ENCODE measurements at places on chromosomes 12 and 14. TPM values are rescaled to one million over a fixed set of nuclear protein-coding genes. Genes with fewer than 3 reads are reported as not detected.
A peak's percentile ranks its signal among the peaks of the same experiment; 100 is the strongest.

DNA sequence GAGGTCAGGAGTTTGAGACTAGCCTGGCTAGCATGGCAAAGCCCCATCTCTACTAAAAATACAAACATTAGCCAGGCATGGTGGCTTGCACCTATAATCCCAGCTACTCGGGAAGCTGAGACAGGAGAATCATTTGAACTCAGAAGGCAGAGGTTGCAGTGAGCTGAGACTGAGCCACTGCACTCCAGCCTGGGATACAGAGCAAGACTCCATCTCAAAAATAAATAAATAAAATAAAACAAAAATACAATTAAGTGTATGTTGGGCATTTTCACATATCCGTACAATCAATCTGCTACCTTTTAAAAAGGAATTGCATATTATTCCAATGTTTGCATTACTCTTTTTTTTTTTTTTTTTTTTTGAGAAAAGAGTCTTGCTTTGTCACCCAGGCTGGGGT, 47.7 kb upstream of the HECTD1 start:
- DNase-seq = no peak

GRCh38 chr12:124399622-124400021, 104.7 kb downstream of the RFLNA start:
- peak; percentile 31 for DNase-seq

- no peak for DNase-seq
These were observed 21.8 kb downstream of the VDR start for GRCh38 chr12:47882781-47883546.

DNA sequence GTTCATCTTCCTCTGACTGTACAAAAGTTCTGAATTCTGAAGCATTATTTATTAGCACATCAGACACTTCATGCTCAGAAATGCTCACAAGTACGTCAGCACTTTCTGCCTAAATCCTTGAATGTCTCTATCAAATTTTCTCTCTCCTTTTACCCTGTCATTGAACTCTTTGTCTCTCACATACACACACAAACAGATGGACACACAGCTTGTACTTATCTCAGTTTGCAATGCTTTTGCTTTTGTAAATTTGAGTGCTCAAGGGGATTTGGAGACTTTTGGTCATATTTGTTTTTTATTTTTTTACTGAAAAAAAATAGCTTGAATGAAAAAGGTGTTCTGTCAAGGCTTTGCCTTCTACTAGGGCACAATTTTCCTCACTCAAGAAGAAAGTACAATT, 64.2 kb upstream of the PDZRN4 start:
- DNase-seq = no peak

GRCh38 chr14:91269076-91269991, 24.8 kb upstream of the GPR68 start:
- no peak for DNase-seq

DNA sequence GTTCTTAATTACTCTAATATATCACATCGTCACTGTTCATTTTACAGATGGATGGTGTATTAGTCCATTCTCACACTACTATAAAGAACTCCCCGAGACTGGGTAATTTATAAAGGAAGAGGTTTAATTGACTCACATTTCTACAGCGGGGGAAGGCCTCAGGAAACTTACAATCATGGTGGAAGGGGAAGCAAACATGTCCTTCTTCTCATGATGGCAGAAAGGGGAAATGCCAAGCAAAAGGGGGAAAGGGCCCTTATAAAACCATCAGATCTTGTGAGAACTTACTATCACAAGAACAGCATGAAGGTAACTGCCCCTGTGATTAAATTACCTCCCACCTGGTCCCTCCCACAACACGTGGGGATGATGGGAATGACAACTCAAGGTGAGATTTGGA, 6.5 kb downstream of the TMBIM4 start:
- no peak for DNase-seq

DNA sequence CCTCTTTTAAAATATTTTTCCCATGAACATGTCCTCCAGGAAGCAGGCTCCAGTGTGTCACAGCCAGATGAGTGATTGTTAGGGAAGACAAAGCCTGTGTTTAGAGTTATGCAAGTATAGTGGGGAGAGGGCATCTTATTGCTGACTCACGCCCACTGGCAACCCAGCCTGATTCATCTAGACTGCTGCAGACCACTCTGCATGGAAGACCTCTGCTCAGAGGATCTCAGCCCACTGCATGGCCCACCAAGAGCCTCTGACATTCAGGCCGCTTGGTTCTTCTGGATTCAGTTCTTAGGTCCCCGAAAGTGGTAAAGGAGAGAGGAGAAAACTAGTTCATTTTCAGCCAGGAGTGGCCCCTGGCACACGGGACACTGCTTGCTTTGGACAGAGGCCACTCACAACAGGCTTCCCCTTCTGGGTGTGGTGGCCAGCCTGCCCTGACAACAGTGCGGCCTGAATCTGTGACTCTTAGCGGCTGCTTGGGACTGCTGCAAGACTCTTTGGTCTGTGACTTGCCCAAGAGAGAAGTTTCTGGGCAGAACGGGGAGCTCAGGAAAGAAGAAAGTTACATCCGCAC, 266.3 kb downstream of the ZFP36L1 start:
- DNase-seq = no peak

DNA sequence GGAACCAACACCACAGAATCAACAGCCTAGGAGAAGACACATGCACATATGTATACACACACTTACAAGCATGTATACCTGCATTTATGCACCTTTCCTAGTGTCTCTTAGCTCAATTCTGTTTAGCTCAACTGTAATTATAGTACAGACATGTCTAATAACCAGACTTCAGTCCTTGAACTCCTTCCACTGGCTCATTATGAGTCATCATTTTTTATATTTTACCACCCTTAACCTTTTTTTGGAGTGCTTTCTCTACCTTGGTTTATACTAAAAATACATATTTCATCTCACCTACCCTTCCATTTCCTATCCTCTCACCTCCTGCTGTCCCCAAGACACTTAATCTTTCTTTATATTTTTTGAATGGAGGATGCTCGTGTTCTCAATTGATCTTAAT, 110.4 kb downstream of the ARID2 start:
- DNase-seq = no peak

GRCh38 chr14:101763941-101764709, 2.6 kb downstream of the PPP2R5C start:
- DNase-seq = no peak

GRCh38 chr14:35963209-35963608, 137.1 kb downstream of the BRMS1L start:
- no peak for DNase-seq

DNA sequence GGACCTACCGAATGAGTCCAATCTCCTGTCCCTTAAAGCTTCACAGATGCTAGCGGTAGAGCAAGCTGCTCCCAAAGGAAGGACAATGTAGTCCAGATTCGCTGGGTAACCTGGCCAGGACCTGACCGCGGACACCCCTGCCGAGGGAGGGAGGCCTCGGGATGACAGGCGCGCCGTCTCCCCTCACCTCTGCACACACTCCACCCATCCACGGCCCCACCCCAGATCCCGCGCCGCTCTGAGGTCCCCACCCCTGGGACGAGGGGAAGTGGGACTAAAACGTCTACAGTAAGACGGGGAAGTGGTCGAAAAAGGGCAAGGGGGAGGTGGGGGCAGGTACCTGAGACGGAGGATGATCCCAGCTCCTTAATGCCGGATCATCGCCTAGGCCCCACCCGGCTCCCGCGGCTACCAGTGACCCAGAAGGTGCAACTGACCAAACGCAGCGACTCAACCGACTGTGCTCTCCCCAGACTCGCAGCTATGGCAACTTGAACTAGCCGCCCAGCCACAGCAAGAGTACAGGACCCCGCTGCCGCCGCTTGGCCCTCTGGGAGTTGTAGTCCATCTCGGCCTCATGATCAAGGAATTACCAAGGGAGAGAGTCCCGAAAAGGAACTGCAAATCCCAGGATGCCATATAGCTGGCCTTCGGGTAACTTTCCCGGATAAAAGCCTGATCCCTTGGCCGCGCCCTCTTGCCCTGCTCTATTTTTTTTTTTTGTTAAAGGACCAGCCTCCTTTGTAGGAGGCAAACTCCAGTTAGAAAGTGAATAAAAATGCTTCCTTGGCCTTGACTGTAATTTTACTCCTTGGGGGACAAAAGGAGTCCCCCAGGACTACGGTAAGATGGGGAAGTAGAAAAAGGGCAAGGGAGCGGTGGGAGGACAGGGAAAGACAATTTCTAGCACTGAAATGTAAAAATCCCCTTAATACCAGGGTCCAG, at the start of gene CEP128:
Gene CEP128 (minus strand): TSS at position 498 of the 945 bp plus-strand sequence.
- DNase-seq = peak; percentile 64

GRCh38 chr12:12133259-12133658, 62.5 kb downstream of the BCL2L14 start:
- no peak for DNase-seq

DNA sequence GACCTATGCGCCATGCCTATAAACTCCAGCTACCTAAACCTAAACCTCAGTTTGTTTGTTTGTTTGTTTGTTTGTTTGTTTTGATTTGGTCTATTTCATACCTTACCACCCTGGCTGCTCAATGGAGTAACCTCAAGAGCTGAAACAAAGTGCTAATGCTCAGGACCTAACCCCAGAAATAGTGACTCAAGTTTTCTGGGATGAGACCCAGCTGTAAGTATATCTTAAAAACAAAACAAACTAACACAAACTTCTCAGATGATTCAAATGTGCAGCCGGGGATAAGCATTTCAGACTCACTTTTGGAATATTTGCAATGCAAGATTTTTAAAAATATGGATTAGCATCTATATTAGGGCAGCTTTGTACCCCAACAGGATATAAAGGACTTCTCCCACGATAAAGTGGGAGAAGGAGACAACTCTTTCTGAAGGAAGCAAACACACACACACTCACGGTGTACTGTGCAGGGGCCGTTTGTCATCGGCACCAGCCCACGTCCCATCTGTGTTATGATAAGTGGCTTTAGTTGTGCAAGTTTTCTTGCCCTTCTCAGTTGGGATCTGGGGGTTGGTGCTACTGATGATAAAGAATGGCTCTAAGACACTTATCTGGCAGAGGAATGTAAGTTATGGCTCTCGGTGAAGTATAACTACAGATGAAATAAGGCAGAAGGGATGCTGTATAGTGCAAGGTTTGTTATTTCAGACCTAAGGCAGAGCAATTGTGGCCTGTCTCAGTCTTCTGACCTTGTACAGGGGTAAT, 516.7 kb upstream of the TMEM132C start:
- DNase-seq = no peak

- DNase-seq = no peak
These were observed 209.7 kb upstream of the NPAS3 start for GRCh38 chr14:32728976-32729375.

GRCh38 chr14:50127802-50128201, 11.4 kb upstream of the VCPKMT start:
- no peak for DNase-seq

GRCh38 chr12:53659011-53659551, 16.8 kb downstream of the ATP5MC2 start:
- DNase-seq = no peak

RAD9B gene
- not detected for polyA plus RNA-seq

CARMIL3 gene
- 0.82 TPM for polyA plus RNA-seq

EIF2S3B gene
- polyA plus RNA-seq = 0.29 TPM

C12orf50 gene
- polyA plus RNA-seq = not detected

NKX2-1 gene
- not detected for polyA plus RNA-seq
